ENCODE measurements at places on chromosomes 3 and 15. TPM values are rescaled to one million over a fixed set of nuclear protein-coding genes. Genes with fewer than 3 reads are reported as not detected.

Gene PLSCR2
- total RNA-seq, result 0.18 TPM

Gene ATOSA
- 31.8 TPM for total RNA-seq

Gene MYZAP
- 4.2 TPM for total RNA-seq

Gene MOBP
- total RNA-seq, result 0.09 TPM

Gene CIAO2A
- total RNA-seq, result 59.6 TPM

Gene TJP1
- total RNA-seq, result 85.1 TPM

All from endothelial cell of coronary artery (primary cell).